A549 (cell line): ENCODE measurements at places on chromosomes 13 and 19. TPM values are rescaled to one million over a fixed set of nuclear protein-coding genes. Genes with fewer than 3 reads are reported as not detected.
A peak's percentile ranks its signal among the peaks of the same experiment; 100 is the strongest.

DNA sequence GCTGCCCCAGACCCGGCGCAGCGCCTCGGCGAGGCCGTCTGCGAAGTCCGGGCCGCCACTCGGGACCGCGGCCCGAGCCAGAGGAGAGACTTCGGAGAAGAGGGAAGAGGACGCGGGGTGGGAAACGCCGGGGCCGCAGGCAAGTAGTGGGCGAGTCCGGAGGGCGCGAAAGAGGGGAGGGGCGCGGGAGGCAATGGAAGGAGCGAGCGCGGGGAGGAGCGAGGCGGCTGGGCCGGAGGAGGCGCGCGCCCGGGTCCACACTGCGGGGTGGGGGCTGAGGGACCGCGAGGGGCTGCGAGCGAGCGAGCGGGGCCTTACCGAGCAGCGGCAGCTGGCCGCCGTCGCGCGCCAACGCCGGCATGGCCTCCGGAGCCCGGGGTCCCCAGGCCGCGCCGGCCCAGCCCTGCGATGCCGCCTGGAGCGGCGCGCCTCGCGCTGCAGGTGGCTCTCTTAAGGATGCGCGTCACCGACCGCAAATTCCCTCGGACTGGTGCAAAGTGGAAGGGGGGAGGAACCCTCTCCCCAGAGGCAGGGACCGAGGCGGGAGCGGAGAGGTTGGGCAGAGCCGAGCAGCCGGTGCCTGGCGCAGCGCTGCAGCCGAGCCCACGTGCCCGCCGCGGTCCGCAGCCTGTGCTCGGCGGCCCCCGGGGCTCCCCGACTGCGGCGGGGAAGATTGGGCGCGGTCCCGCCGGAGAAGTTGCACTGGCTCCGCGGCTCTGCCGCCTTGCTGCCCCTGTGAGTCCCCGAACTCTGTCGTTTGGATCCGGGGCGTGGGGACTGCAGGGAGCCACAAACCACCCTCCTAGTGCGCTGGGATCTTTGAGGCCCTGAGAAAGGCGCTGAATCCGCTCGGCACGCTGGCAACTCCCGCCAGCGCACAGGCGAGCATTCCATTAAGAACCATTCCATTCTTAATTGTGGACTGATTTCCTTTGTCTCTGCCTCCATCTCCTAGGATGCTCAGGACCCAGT lies at the start of gene FLT3:
FLT3 (minus strand) TSS at position 427 of the 972 bp plus-strand sequence; CDS start at position 361, 66 bp downstream.
- peak; percentile 10 for DNase-seq

VSTM1 gene
- 0.50 to 0.94 TPM (median 0.53 TPM) in 3 replicates for polyA plus RNA-seq

GJB2 gene
- polyA plus RNA-seq = 0.26 to 0.40 TPM (median 0.33 TPM) in 3 replicates

SOHLH2 gene
- polyA plus RNA-seq = 0.04 TPM in 1 of 3 replicates, not detected in the others

ZNF681 gene
- 0.03 to 0.12 TPM (median 0.03 TPM) in 3 replicates for polyA plus RNA-seq

AP1M1 gene
- polyA plus RNA-seq = 63.0 to 68.0 TPM (median 63.6 TPM) in 3 replicates

- DNase-seq = no peak
Measured at GRCh38 chr19:5120321-5120720, 151.4 kb downstream of the KDM4B start.

DNA sequence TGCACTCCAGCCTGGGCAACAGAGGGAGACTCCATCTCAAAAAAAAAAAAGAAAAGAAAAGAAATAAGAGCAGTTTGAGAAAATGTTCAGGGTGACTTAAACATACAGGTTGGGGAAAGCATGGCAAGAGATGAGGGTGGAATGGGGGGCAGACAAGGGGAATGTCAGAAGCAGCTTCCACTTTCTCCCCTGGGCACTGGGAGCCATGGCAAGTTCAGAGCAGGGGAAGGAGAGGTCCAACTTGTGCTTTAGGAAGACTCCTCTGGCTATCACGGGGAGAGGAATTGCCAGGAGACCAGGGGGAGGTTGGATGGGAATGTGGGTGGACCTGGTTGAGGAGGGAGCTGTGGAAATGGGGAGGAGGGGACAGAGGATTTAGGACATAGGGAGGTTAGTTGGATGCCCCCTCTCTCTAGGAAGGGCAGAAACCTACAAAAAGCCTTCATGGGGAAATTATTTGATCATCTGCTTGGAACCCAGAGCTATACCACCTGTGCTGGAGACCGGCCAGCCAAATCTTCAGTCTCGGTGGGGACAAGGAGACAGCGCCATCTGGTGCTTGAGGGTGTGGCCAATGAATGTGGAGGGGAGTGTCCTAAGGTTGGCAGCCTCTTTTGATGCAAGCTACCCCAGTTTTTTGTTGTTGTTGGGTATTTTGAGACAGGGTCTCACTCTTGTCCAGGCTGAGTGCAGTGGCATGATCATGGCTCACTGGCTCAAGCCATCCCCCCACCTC lies 7.3 kb upstream of the STRN4 start:
- peak; percentile 64 for DNase-seq

ZNF221 gene
- 1.2 to 2.3 TPM (median 1.6 TPM) in 3 replicates for polyA plus RNA-seq

DNA sequence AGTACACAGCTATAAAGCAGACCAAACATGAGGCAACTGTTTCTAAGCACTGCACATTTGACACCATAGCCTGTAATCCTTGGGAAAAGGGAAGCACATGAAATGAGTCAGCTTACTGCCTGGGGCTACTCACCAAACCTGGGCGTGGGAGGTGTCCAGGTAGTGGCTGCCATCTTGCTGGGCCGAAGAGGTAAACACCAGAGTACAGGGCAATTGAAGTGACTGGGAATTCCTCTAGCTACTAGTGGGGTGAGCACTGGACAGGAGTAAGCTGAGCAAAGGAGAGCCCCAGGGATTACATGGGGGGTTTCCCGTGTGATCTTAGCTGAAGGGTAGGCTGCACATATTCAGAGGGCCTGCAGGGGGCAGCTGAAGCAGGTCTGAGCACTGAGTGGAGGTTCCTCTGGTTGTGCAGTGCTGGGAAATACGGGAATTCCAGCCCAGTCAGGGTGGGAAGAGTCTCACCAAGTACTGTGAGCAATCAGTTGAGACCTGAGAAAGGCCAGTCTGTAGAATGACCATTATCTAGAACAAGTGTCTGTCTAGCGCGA lies 140.5 kb downstream of the SLC7A1 start:
- DNase-seq = peak; percentile 4

CACNG6 gene
- 4.4 to 8.2 TPM (median 7.3 TPM) in 3 replicates for polyA plus RNA-seq

- peak; percentile 83 for DNase-seq
Measured at GRCh38 chr19:42270346-42271044, 1.4 kb downstream of the CIC start.

DNA sequence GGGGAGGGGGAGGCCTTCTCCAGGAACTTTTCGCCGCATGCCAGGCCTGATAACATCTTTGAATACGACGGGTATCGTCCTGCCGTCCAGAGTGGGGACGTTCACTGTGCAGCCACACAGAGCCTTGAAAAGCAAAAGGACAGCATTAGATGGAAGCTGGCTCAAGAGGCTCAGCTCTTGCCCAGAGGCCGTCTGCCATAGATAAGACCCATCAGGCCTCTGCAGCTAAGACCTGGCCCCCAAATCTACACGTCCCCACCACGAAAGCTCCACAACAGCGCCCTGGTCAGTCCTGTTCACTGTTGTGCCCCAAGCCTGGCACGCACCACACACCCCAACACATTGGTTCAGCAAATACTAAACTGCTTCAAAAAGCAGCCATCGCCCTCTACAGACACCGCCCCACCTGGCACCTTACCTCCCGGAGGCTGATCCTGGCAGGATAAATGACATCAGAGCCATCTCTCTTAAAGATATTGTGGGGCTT lies 2.1 kb downstream of the DNAJB1 start:
- DNase-seq = no peak

DNA sequence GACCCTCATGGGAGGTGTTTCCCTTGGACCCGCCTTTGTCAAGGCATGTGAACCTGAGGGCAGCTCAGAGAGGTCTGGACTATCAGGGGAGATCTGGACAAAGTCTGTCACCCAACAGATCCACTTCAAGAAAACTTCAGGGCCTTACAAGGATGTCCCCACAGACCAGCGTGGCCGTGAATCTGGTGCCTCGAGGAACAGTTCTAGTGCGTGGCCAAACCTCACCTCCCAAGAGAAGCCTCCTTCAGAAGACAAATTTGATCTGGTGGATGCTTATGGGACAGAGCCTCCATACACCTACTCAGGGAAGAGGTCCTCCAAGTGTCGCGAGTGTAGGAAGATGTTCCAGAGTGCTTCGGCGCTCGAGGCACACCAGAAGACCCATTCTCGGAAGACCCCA lies 11.5 kb downstream of the ZSCAN22 start:
- no peak for DNase-seq

LYPD3 gene
- polyA plus RNA-seq = 0.27 to 0.69 TPM (median 0.33 TPM) in 3 replicates

DNA sequence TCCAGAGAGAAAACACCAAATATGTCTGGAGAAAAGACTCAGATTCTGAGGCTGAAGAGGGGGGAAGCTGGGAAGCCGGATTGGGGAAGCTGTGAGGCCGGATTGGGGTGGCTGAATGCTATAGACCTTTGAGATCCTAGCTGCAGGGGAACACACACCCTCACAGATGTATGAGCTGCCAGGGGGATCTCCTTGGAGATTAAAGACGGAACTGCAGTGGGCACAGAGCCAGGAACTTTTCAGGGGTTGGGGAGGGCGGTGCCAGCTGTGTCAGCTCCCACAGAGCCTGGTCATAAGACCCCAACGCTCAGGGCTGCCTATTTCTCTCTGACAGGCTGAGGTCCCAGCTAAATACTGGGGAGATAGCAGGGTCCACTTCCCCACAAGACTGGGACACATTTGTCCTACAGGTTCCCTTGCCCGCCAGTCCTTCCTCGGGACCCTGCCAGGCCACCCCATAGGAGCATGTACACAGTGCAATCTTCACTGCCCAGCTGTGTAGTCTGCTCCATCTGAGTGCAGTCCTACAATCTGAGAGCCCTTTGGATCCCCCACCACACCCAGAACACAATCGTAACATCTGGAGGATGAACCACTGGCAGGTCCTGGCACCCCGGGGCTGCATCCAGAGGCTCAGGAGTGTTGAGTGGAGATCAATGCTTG lies 1893.9 kb downstream of the PCDH9 start:
- no peak for DNase-seq
